ENCODE measurements at places on chromosomes 3 and 15.

DNA sequence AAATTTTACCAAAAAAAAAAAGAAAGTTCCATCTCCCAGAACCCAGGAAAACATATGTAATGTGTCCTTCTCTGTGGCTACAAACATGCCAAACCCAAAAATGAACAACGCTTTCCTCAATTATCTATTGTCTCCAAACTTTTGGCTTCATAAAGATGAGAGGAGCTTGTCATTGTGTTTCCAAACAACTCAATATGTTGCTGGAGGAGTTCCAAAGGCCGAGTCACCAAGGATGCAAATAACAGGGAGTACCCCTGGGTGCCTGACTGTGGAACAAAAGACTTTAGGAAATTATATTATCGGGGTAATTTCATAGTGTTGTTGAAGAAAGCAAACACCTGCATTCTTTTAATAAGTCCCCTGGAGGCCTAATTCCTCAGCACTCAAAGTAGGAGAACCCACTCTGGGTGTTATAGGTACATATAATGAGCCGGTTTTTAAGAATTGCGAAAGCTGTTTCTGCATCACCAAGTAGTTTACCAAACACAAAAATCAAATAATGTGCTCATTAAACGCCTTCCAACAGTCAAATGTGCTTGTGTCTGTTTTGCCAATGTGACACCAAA lies 206.3 kb upstream of the PRICKLE2 start:
- DNase-seq: no peak

- DNase-seq: peak; percentile 88
Measured at GRCh38 chr3:49351521-49352011, 6.6 kb downstream of the GPX1 start.

DNA sequence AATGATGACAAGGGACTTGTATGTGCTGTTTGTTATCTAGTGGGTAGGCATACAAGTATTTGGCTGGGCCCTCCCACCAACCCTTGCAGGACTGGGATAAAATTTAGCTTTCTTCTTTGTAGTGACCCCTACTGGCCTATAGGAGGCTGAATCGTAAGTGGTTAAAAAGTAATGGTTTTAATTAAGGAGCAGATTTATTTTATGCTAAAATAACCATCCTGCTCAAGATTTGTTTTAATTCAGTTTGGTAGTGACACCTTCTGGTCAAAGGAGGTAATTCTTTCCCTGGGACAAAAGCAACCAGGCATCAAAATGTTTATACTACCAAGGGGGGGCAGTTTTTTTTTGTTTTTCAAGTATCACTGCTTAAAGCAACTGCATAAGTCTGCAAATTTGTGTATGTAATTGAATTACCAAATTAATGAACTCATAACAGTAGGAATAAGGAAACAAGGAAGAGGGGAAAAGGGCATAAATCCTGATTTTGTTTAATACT lies 70.7 kb downstream of the TOP2B start:
- DNase-seq: peak; percentile 87

DNA sequence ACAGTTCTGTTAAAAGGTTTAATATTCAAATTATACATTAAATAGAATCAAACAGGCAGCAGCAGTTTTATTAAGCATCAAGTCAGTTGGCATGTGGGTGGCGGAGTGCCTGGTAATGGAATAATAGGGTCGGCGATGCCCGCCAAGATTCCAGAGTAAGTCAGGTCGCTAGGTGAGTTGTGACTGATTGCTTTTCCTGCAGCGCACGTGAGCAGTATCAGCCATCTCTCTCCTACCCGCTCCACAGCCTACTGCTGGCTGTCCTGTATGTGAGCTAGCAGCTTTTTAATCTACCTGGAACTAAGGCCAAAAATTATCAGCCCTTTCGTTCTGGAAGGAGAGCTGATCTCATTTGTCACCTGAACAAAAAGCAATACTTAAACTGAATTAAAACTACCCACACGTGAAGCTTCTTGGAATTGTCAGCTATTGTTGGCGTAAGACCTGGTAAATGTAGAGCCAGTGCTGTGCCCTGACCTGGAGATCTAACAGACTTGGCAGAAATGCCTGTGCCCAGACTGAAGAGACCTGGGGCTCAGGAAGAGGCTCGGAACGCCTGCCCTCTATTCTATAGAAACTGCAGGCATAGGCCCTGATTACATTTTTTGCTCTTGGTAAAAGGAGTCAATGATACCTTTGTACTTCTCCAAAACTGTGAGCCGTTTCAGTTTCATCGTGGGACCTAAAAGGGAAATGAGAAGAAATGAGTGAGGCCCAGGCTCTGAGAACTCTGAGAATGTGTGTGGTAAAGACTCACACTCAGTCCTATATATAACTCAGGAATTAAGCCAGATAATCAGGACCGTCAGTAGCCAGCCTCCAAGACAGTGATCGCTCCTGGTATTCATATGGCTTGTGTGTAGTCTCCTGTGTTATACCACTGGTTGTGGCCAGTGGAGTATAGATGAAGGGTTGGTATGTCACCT lies 21.9 kb downstream of the IDH3A start:
- DNase-seq: no peak

DNA sequence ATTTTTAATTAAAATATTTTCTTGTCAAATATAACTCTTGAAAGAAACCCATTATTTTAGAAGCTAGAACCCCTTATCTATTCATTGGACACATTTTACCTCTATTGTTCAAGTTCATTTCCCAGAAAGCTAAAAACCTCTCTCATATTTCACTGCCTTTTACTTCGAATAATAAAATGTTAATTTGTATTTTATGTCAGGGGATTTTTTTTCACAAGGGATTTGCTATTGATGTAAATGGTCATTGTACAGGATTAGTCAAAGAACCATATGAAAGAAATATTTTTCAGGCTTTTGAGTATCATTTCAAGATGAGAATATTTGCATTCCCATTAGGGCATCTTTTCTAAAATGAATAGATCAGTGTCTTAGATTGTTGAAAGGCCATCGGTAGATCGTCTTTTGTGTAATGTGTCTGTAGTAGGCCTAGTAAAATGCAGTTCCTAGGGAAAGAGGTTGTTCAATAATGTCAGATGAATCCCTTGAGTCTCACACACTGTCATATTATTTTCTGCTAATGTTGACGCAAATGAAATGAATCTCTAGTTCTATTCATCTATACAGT lies 114.5 kb downstream of the ROBO1 start:
- no peak for DNase-seq

DNA sequence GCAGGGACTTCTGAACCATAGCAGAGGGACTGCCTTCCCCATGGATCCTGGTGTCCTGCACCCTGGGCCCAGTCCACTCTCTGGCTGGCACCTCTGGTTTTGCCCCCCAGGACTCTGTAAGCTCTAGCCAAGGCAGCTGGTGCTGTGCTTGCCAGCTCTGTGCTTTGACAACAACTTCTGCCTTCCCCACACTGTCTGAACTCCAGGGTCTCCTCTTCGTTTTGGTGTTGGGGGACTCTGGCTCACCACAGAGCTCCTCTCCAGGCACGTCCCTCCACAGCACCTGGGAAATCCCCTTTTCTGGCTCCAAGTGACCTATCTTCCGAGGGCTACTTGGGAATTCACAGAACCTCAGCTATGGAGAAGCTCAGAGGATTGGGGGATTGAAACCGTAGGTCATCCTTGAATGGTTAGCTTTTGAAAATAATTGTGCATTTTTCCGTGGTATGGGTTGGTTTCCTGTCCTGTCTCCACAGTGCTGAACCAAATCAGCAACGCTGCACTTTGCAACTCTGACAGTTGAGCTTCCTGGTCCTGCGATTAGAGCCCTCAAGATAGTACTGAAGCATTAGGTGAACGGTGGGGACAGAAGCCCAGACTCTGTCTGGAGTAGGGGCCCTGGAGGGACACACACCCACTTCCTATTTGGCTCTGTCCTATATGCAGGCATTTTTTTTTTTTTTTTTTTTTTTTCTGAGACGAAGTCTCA lies 152.4 kb downstream of the APBA2 start:
- DNase-seq: no peak

- DNase-seq: no peak
Measured at GRCh38 chr3:85912980-85913379, 954.2 kb downstream of the CADM2 start.

DNA sequence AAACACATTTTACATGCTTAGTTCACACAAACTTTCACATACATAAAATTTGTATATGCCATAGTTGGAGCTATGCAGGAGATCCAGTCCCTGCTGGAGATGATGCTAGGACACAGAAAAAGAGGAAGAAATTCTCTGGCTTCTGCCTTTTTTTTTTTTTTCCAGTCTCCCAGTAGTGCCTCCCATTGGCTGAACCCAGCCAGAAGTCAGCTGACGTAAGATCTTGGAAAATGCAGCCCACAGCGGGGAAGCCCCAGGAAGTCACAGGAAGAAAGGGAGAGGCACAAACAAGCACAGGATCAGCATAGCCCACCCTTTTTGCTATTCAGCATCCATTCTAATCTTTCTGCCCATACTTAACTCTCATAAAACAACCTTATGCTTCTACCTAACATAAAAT lies 38.5 kb downstream of the SCN11A start:
- DNase-seq: no peak

DNA sequence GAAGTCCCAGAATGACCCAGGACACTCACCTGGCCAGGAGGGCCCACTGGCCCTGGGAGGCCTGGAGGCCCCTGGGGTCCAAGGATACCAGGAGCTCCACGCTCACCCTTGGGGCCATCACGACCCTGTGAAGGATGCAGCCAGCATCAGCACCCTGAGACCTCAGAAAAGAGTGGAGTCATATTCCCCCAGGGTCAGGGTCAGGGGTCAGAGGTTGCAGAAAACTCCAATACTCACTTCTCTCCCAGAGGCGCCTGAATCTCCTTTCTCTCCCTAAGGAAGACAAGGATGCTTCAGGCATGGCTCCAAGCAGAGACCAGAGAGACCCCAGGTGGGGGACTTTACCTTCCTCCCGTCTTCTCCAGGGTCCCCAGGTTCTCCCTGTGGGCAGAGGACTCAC lies 13.1 kb upstream of the UCN2 start:
- no peak for DNase-seq

- DNase-seq: peak; percentile 48
Measured at GRCh38 chr15:51403072-51403878, 61.8 kb downstream of the GLDN start.

DNA sequence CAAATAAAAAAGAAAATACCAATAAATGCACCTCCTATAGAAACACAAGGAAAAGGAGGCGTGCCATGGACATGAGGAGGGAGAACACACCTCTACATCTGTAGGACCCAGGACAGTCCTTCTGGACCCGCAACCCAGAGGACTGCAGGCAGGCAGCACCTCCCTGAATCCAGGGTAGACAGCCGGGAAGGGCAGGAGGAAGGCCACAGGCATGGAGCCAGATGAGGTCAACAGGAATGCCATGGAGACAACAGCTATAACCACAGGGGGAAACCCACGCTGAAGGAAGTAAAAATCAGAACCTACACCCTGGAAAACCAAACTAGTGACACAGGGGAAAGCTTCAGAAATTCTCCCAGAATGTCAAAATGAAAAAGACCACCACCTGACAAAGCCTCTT lies 248.8 kb upstream of the NSMCE3 start:
- no peak for DNase-seq

All from AG10803 (cell line).